ENCODE measurements at places on chromosomes 13 and 19. TPM values are rescaled to one million over a fixed set of nuclear protein-coding genes. Genes with fewer than 3 reads are reported as not detected.
A peak's percentile ranks its signal among the peaks of the same experiment; 100 is the strongest.

MEIS3 gene
- polyA plus RNA-seq: 33.0 TPM

CYP2A7 gene
- polyA plus RNA-seq: not detected

F10 gene
- 19.5 TPM for polyA plus RNA-seq

- H3K4me1 ChIP-seq: peaks cover 3% of the 10 kb centered on the region
- no peak for DNase-seq
- peaks cover 1% of the 10 kb centered on the region for H3K27me3 ChIP-seq
- no peaks in the 10 kb centered on the region for H3K36me3 ChIP-seq
- H3K27ac ChIP-seq: no peak overlapping the region
These were observed 39.7 kb upstream of the IGSF23 start for GRCh38 chr19:44573627-44574026.

- peak; percentile 95 for DNase-seq
- H3K4me1 ChIP-seq: peaks cover 45% of the 10 kb centered on the region
- peak overlapping the region; percentile 55 for H3K4me3 ChIP-seq
These were observed 27.8 kb downstream of the NFIX start for GRCh38 chr19:13022859-13023636.

DNA sequence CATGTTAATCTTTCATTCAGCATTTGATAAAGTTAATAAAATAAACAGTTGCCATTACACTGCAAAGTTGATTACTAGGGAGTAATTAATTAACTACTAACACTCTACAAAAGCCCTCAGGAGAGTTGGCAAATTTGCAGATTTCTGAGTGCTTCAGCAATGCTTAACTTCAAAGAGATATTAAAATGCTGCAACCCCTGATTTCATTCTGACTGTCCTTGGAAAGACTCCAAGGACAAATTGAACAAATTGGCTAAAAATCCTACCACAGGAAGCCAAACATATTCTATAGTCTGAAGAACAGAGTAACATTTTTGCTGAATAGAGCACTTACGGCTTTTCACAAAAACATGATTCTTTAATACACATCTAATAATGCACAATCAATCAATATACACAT is 1543.0 kb downstream of the SLITRK5 start:
- no peaks in the 10 kb centered on the region for H3K27me3 ChIP-seq
- no peaks in the 10 kb centered on the region for H3K4me1 ChIP-seq
- DNase-seq: no peak
- no peaks in the 10 kb centered on the region for H3K36me3 ChIP-seq

- no peak overlapping the region for H3K4me3 ChIP-seq
- no peaks in the 10 kb centered on the region for H3K27me3 ChIP-seq
These were observed 1.8 kb downstream of the CCDC122 start for GRCh38 chr13:43877766-43878165.

DNA sequence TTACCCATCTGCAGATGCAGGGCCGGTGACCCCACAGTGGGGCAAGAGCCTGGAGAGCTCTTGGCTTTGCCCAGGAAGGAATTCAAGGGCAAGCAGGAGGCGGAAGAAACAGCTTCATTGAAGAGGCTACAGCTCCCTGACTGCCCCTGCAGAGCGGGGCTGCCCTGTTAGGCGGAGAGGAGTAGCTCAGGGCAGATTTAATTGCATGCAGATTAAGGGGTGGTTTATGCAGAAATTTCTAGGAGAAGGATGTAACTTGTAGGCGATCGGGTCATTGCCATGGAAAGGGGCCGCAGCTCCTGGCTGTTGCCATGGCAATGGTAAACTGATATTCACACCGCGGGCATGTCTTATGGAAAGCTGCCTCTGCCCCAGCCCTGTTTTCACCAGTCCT is 94.1 kb downstream of the ATP11A start:
- peaks cover 30% of the 10 kb centered on the region for H3K4me1 ChIP-seq
- H3K27ac ChIP-seq: no peak overlapping the region
- peaks cover 4% of the 10 kb centered on the region for H3K36me3 ChIP-seq
- DNase-seq: no peak

GRCh38 chr19:51652266-51652665 is 5.6 kb upstream of the SIGLEC14 start:
- no peak overlapping the region for H3K4me3 ChIP-seq
- no peak overlapping the region for H3K27ac ChIP-seq
- DNase-seq: no peak
- H3K27me3 ChIP-seq: no peaks in the 10 kb centered on the region

GRCh38 chr13:110338441-110339101 is 31.5 kb downstream of the COL4A2 start:
- no peak overlapping the region for H3K4me3 ChIP-seq
- H3K4me1 ChIP-seq: peaks cover 64% of the 10 kb centered on the region
- peak overlapping the region; percentile 88 for H3K27ac ChIP-seq
- peak; percentile 75 for DNase-seq
- peaks cover 14% of the 10 kb centered on the region for H3K36me3 ChIP-seq

DNA sequence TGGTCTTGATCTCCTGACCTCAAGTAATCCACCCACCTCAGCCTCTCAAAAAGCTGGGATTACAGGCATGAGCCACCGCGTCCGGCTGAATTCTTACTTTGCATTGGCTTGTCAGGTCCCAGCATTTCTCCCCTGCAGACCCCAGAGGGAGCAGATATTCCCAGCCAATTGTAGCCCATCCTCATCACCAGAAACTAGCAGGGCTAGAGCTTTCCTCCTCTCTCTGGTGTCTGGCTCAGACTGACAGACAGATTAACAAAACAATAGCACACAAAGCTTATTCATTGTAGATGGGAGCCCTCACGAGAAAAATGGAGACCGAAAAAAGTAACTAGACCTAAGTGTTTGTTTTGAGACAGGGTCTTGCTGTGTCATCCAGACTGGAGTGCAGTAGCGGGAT is 7.5 kb upstream of the MPV17L2 start:
- H3K27ac ChIP-seq: no peak overlapping the region
- H3K27me3 ChIP-seq: peaks cover 9% of the 10 kb centered on the region
- H3K36me3 ChIP-seq: no peaks in the 10 kb centered on the region
- H3K4me1 ChIP-seq: no peaks in the 10 kb centered on the region
- DNase-seq: no peak

DNA sequence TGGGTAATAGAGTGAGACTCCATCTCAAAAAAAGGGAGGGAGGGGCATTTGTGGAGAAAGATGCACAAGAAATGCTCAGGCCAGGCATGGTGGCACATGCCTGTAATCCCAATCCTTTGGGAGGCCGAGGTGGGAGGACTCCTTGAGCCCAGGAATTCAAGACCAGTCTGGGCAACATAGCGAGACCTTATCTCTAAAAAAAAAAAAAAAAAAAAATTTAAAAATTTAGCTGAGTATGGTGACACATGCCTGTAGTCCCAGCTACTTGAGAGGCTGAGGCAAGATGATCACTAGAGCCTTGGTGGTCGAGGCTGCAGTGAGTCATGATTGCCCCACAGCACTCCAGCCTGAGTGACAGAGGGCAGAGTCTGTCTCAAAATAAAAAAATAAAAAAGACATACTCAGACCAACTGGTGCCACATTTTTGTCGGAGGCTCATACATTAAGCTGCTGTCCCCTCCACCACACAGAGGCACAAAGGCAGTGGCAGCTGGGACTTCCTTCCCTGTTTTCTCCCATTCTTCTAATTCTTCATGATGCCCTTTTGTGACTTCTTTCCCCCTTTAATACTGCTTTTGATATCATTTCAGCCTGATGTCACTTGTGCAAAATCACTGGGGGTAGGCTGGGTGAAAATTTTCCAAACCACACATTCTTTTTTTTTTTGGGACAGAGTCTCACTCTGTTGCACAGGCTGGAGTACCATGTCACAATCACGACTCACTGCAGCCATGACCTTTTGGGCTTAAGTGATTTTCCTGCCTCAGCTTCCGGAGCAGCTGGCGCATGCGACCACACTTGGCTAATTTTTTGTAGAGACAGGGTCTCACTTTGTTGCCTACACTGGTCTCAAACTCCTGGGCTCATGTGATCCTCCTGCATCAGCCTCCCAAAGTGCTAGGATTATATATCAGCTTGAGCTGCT is 26.8 kb upstream of the CXCL17 start:
- no peak overlapping the region for H3K27ac ChIP-seq
- no peak overlapping the region for H3K4me3 ChIP-seq
- no peaks in the 10 kb centered on the region for H3K36me3 ChIP-seq

DNA sequence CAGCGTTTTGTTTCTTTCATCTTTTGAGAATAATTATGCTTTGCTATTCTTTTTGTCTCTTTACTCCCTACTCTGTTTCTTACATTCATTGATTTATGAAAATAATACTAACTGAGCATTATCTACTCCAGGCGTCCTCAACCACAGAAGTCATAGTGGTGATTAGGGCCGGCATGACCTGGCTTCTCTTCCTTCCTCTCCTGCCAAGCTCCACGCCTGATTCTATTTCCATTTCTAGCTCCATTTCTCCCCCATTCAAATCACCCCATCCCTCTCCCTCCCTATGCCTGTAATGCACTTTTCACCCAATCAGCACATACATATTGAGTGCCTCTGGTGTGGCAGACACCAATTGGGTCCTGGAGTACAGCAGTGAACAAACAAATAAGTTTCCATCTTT is 183.2 kb upstream of the GPR12 start:
- H3K4me1 ChIP-seq: peaks cover 5% of the 10 kb centered on the region
- no peaks in the 10 kb centered on the region for H3K36me3 ChIP-seq
- no peak overlapping the region for H3K4me3 ChIP-seq
- peaks cover 25% of the 10 kb centered on the region for H3K27me3 ChIP-seq
- DNase-seq: no peak
- no peak overlapping the region for H3K27ac ChIP-seq

DNA sequence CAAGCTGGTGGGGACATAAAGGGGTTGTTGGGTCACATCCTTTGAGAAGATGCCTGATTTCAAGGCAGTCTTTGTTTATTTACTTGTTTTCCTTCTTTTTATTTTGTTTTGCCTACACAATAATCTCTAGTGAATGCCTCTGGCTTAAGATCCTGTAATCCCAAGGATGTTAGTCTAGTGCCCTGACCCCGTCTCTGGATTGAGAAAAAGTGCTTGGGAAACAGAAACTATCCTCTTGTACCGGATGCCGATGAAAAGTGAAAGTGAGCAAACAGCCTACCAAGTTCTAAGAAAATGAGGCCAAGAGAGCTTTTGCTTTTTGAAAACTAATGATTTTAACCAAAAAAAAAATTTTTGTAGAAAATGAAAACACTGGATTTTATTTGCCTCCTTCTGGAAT is 42.1 kb upstream of the C1QTNF9 start:
- DNase-seq: no peak
- H3K4me1 ChIP-seq: peaks cover 11% of the 10 kb centered on the region
- H3K27me3 ChIP-seq: no peaks in the 10 kb centered on the region
- no peak overlapping the region for H3K27ac ChIP-seq
- no peaks in the 10 kb centered on the region for H3K36me3 ChIP-seq

Measured in IMR-90 (cell line).